ENCODE measurements at places on chromosomes 3 and 15. TPM values are rescaled to one million over a fixed set of nuclear protein-coding genes. Genes with fewer than 3 reads are reported as not detected.

Gene SI
- not detected for total RNA-seq

Gene PLSCR5
- not detected for total RNA-seq

Gene TRH
- not detected for total RNA-seq

Gene GOLGA8T
- not detected for total RNA-seq

Gene ITPKA
- total RNA-seq = 0.92 TPM
